Naive B cell (primary cell): ENCODE measurements at places on chromosomes 2 and 18. TPM values are rescaled to one million over a fixed set of nuclear protein-coding genes. Genes with fewer than 3 reads are reported as not detected.

DNA sequence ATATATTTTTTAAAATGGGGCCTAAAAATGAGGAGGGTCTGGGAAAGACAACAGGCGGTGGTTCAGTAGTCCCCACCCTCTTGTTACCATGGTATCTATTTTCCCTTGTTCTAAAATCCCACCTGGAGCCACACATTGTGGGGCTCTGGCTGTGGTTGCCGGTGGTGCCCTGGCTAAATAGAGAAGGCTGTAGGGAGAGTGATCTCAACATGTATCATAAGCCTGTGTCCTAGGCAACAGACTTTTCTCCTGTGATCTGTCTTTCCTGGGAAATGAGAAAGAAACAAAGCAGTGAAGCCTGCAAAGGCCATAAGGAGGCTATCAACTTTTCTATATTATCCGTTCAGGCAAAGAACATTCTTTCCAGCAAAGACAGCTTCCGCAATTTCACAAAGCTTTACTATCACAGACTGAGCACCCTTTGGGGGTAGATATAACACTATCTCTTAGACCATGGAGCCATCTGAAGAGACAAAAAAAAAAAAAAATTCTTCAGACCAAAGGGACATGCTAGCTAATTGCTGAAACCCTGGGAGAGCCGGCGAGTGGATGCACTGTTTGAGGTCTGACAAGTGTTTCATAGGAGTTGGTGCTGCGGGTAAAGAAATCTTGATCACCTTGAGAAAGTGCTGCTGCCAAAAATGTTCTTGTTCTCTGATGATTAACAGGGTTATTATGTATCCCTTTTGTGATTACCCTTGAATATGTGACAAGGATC is 879.2 kb upstream of the DDX18 start:
- H3K4me3 ChIP-seq, result no peak overlapping the region
- H3K27ac ChIP-seq, result no peak overlapping the region
- no peaks in the 10 kb centered on the region for H3K36me3 ChIP-seq
- no peaks in the 10 kb centered on the region for H3K4me1 ChIP-seq
- no peaks in the 10 kb centered on the region for H3K27me3 ChIP-seq

DNA sequence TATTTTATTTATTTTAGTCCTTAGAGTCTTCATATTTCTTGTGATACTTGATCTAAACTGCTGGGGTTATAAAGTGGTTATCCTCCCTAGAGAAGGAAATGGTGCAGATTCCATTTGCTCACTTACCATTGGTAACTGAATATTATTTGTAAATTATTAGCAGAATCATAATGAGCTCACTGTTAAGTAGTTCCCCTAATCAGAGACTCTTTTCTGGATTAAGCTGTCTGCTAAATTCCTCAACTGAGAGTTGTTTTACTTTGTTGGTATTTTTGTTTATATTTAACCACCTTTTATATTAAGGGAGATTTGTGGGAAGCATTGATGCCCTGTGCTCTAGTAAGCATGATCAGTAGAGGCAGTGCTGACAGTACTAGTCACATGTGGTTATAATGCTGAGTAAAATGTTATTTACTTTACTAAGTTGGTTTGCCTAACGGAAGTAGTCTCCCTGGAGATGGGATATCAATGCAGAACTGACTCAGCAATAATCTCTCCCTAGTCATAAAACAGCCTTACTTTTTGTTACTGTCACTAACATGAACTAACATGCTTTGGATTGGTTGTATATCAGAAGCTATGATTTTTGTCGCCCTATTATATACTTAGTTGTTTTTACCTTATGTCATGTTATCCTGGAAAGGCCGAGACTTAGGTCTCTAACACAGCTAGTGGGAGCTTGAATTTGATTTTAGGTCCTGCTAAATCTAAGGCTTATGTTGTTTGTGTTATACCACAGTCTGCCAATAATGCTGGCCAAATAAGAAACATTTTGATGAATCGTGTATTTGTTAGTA is 166.7 kb downstream of the MCFD2 start:
- no peak overlapping the region for H3K27ac ChIP-seq
- H3K4me3 ChIP-seq, result no peak overlapping the region
- H3K27me3 ChIP-seq, result no peaks in the 10 kb centered on the region
- peaks cover 15% of the 10 kb centered on the region for H3K36me3 ChIP-seq

DNA sequence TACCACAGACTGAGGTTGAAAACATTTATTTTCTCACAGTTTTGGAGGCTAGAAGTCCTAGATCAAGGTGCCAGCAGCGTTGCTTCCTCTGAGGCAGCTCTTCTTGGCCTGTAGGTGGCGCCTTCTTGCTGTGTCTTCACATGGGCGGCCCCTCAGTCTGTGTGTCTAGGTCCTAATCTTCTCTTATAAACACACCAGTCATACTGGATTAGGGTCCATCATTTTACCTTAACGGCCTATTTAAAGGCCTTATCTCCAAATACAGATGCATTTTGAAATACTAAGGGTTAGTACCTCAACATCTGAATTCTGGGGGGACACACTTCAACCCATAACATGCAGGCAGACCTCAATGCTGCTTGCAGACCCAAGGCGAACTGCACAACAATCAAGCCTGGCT is 4.4 kb upstream of the RMC1 start:
- peak overlapping the region; percentile 85 for H3K4me3 ChIP-seq
- H3K27ac ChIP-seq, result peak overlapping the region; percentile 81
- peaks cover 76% of the 10 kb centered on the region for H3K4me1 ChIP-seq
- H3K36me3 ChIP-seq, result no peaks in the 10 kb centered on the region
- DNase-seq, result peak; percentile 72

Gene UGT1A5
- polyA plus RNA-seq, result not detected

Gene HJURP
- not detected for polyA plus RNA-seq

Gene CCDC74A
- polyA plus RNA-seq, result not detected
